Astrocyte of the spinal cord (primary cell): ENCODE measurements at places on chromosomes 6 and 20.
A peak's percentile ranks its signal among the peaks of the same experiment; 100 is the strongest.

GRCh38 chr6:19731282-19731681 is 105.9 kb upstream of the ID4 start:
- peak; percentile 88 for DNase-seq

- DNase-seq = no peak
These were observed 309.4 kb downstream of the ZNF217 start for GRCh38 chr20:53284256-53284655.

- DNase-seq = peak; percentile 75
These were observed 107.1 kb downstream of the BANF2 start for GRCh38 chr20:17806739-17807441.

DNA sequence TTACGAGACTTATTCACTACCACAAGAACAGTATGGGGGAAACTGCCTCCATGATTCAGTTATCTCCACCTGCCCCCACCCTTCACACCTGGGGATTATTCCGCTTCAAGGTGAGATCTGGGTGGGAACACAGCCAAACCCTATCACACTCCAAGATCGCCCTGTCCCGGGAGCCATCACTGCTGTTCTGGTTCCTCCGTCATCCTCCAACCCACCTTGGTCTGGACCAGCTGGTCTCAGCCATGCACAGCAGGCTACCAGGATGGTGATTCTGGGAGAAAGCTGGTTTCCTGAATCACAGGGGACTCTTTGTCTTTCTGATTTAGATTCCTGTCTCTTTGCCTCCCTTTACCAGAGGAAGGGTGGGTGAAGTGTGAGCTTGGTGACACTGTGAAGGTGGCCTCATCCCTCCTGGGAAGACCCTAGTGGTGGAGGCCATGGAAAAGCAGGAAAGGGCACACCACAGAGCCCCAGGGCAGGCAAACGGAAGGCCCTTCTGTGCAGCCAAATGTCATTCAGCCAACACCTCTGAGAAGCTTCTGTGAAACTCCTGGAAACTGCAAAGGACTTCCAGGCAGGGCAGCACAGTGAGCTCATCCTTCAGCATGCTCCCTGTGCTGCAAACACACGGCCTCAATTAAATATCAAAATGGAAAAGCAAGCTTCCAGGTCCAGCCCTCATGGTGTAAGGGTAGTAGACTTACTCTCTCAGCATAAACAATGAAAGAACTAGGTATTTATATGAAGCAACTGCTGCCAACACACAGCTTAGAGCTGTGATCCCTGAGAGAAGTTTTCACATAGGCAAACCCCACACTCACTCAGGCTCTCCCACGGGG is 169.8 kb downstream of the ANKRD60 start:
- no peak for DNase-seq

DNA sequence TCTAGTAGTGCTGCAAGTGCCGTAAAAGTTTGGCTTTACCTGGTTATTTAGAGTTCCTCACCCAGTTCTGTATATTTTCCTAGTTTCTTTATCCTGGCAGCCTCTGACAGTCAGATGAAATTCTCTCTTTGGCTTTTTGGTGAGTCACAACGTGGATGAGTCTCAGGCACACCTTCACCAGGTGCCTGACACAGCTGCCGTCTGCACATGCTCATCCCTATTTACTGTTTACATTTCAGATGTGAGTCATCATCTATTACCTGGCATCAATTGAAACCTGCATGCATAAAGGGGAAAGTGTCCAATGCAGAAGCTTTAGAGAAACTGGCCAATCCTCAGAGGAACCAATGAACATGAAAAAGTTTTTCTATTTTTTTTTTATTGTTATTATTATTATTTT is 33.3 kb upstream of the ADGRF4 start:
- no peak for DNase-seq

DNA sequence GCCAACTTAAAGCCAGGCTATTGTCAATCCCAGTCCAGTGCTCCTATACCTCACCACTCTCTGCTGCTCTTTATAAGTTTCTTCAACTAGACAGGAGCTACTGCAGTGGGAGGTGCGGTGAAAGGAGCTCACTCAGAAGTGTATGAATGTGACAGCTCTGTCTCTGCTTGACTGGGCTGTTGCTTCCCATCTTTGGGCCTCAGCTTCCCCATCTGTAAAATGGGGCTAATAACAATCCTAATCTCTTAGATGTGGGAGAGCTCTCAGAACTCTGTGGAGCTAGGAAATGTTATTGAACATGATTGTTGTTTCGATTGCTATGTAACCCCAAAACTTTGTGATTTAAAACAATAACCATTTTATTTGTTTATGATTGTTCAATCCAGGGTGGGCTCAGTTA is 8.4 kb upstream of the RALY start:
- DNase-seq = no peak

DNA sequence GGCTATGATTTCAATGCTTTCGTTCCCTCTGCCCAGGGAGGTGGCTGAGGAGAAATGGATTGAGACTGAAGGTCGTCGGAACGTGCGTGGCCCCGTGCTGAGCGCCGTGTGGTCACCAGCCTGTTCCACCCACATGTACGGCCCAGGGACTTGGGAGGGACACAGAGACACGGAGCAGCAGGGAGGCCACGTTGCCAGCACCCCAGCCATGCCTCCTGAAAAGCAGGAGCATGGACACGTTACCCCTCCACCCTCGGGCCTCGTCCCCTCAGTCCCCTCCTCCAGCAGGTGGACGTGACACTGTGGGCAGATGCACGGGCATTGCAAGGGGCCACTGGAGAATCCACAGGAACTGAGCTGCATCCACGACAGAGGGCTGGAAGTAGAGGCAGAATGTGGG is 133.1 kb upstream of the CST7 start:
- DNase-seq = no peak

DNA sequence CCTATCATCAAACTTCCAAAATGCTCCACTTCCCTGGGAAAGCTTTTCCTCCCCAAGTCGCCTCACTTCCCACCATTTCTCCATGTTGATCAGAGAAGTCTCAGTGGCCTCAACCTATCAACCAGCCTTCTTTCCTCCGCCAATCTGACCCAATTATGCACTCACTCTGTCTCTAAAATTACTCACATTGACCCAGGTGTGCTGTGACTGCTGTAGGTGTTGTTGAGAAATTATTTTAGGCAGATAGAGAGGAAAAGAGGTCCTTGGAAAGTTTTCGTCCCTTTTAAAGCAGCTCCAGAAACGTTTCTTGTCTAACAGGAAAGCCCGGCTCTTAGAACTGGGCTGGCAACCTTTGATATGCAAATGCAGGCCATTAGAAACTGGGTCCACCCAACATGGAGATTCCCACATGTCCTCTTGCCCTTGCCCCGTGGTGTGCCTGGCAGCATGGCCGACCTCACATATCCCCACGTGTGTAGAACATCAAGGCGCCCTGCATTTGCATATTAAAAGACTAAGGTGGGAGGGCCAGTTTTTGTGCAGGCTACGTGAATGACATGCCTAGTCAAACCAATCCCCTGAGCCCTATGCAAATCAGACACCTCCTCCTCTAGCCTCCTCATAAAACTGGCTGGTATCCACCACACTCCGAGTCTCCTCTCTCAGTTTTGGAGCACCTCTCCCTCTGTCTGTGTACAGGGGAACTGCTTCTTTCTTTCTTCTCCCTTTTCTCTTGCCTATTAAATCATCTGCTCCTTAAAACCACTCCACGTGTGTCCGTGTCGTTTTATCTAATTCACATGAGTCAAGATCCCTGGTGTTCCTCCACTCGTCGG is 12.9 kb downstream of the IPCEF1 start:
- peak; percentile 59 for DNase-seq
